Right cardiac atrium (tissue), 5 donors: ENCODE measurements at places on chromosomes 1 and 21. TPM values are rescaled to one million over a fixed set of nuclear protein-coding genes. Genes with fewer than 3 reads are reported as not detected.

Gene MAGOH
- 22.9 TPM for total RNA-seq

Gene PKLR
- not detected for total RNA-seq

Gene STPG1
- total RNA-seq: 7.8 TPM

Gene UTS2
- total RNA-seq: not detected

Gene CD1C
- total RNA-seq: not detected

Gene NLRP3
- 0.91 TPM for total RNA-seq

Gene NBPF11
- 4.2 TPM for total RNA-seq

Gene NTMT2
- total RNA-seq: 4.0 TPM

Gene MPZ
- total RNA-seq: 8.3 TPM

Gene ZNF648
- not detected for total RNA-seq

Gene PTGS2
- 2.6 TPM for total RNA-seq

Gene OR10Z1
- total RNA-seq: not detected

Gene FYB2
- total RNA-seq: not detected

Gene LRRC71
- not detected for total RNA-seq

Gene MAP10
- total RNA-seq: 3.8 TPM

Gene MIER1
- 21.8 TPM for total RNA-seq

Gene TSPEAR
- 1.2 TPM for total RNA-seq

Gene RSPO1
- total RNA-seq: 0.15 TPM

Gene SLC45A3
- total RNA-seq: 2.1 TPM

Gene TCHHL1
- total RNA-seq: not detected

Gene RNU1-3
- 8,578 TPM for total RNA-seq

Gene PAQR6
- total RNA-seq: 0.84 TPM

Gene USH2A
- total RNA-seq: 2.6 TPM

Gene OR14A2
- not detected for total RNA-seq

Gene CFHR1
- not detected for total RNA-seq

Gene C8B
- not detected for total RNA-seq

Gene ANKRD34A
- total RNA-seq: 3.6 TPM

Gene CLCNKB
- total RNA-seq: 3.6 TPM

Gene CLCA1
- not detected for total RNA-seq
